ENCODE measurements at places on chromosomes 16 and 17.

DNA sequence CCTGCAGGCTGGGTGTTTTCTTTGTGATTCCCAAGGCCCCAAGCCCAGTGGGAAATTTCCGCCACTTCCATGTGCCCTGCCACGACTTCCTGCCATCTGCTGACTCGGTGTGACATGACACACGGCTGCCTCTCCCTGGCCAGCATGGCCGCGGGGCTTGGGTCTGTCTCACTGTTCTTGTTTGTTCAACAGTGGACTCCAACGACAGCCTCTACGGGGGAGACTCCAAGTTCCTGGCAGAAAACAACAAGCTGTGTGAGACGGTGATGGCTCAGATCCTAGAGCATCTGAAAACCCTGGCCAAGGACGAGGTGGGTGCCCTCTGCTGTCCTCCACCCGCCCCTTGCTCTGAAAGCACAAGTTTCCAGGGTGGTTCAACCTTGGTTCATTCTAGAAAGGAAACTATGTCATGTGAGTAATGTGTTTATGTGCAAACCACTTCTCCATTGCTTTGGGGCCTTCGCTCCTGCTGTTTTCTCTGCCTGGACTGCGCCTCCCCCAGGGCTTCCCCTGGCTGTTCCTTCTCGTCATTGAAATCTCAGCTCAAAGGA is 26.8 kb downstream of the KNOP1 start:
- DNase-seq: no peak

- DNase-seq: no peak
Measured at GRCh38 chr17:46727572-46728348, 90.7 kb downstream of the WNT3 start.

GRCh38 chr17:47730681-47731080 is 2.4 kb upstream of the TBX21 start:
- DNase-seq: peak; percentile 55

- no peak for DNase-seq
Measured at GRCh38 chr17:74098136-74099024, 105.1 kb upstream of the RPL38 start.

DNA sequence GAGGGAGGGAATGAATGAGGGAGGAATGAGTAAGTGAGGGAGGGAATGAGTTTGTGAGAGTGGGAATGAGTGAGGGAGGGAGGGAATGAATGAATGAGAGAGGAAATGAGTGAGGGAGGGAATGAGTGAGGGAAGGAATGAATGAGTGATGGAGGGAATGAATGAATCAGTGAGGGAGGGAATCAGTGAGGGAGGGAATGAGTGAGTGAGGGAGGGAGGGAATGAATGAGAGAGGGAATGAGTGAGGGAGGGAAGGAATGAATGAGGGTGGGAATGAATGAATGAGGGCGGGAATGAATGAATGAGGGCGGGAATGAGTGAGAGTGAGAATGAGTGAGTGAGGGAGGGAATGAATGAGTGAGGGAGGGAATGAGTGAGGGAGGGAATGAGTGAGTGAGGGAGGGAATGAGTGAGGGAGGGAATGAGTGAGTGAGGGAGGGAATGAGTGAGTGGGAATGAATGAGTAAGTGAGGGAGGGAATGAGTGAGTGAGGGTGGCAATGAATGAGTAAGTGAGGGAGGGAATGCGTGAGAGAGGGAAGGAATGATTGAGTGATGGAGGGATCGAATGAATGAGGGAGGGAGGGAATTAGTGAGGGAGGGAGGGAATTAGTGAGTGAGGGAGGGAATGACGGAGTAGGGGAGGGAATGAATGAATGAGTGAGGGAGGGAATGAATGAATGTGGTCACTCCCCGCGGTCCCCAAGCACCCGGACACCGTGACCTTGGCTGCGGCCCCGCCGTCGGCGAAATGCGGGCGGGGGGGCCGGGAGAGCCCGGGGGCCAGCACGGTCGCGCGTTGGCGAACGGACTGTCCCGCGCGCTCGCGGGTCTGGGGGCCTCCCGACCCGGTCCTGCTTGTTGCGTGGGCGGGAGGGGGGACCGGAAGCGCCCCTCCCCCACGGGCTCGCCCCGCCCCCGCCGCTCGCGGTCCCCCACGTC is 1.1 kb upstream of the UBE2I start:
- no peak for DNase-seq

GRCh38 chr17:56309897-56310296 is 156.6 kb downstream of the ANKFN1 start:
- DNase-seq: no peak

GRCh38 chr16:2088759-2089358 is 41.1 kb downstream of the TSC2 start:
- DNase-seq: no peak

GRCh38 chr17:78344666-78345065 is 15.2 kb downstream of the SOCS3 start:
- no peak for DNase-seq

GRCh38 chr16:52113533-52114183 is 433.3 kb downstream of the TOX3 start:
- no peak for DNase-seq

Data from coronary artery (tissue), 2 donors.